ENCODE measurements at places on chromosomes 16 and 17.
A peak's percentile ranks its signal among the peaks of the same experiment; 100 is the strongest.

- no peak for DNase-seq
Observed at GRCh38 chr16:29645694-29646187, 17.3 kb upstream of the SPN start.

- DNase-seq, result no peak
Observed at GRCh38 chr16:49924078-49924477, 68.2 kb upstream of the ZNF423 start.

GRCh38 chr16:48597563-48598387, 12.2 kb downstream of the N4BP1 start:
- DNase-seq, result no peak

DNA sequence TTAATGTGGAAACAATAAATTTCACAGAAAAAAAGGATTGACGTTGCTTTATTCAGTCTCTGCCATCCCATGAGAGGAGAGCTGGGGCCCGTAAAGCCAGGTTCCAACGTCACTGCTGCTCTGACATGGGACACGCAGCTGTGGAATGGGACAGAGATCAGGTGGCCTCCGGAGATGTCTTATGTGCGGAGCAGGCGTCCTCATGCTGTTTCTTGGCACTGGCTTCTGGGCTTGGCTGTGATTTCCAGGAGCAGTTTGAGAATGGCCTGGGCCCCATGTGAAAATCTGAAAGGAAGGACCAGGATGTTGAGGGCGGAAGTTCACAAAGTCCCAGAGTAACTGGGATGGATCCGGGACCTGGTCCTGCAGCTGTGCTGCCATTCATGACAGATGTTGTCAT, 32.4 kb downstream of the NDEL1 start:
- no peak for DNase-seq

- DNase-seq, result no peak
Observed at GRCh38 chr17:33523577-33523981, 230.5 kb upstream of the ASIC2 start.

DNA sequence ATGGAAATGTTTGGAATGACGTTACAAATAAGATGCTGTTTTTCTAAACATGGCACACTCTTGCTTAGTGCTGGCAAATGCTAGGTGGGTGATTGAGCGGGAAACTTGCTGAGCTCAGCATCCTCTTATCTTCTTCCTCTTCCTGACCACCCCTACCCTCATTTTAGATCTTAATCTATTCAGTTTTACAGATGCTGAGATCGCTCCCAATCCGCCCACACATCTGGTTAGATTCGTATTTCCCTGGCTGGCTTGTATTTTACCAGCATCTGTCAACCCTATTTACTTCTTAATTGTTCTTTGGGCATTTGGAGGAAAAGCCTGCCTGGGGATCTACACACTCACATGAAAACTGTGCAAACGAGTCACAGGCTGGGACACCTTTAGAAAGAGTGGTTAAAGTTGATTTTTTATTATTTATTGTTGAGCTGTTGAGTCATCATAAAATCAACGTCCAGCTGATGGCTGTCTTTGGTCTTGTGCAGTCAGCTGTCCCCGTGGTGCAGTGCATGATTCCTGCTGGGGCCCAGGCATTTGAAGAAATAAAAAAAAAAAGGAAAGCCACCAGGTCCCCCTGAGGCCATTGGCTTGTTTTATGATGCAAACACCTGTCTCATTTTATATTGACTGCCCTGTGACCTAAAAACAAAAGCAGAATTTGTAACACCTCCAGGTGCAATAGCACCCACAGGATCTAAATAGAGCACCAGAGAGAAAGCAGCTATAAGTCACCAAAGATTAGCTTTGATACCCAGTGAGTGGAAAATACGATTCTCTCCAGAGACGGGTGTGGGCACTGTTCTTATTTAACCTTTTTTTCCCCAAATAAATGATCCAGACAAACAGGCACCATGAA, 258.6 kb downstream of the HS3ST3B1 start:
- no peak for DNase-seq

DNA sequence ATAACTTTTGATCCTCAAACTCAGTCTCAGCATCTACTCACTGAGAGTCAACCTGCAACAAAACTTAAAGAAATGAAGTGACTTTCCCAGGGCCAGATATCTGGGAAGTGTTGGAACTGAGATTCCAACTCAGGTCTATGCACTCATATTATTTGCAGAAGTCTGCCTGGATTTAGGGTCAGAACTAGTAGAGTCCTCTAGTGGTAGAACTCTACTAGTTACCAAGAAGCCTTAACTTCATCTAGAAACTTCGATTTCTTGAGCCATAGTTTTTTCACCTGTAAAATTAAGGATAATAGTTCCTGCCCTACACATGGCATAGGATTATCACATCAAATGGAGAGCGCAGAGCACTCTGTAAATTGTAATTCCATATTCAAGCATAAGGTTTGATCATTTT, 23.4 kb upstream of the KRT24 start:
- no peak for DNase-seq

DNA sequence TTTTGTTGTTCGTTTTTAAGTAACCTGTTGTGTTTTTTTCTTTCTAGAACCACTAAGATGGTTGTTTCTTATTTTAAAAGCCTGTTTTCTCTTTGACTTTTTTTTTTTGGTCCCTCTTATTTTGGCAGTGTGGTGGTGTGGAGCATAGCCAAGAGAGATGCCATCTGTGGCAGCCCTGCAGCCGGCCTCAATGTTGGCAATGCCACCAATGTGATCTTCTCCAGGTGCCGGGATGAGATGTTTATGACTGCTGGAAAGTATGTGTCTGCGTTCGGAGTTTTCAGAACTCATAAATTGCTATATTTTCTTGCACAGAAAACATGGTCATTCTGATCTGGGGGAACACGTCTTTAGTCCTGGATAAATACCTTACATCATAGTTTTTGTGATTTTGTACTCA, 17.6 kb downstream of the CFAP52 start:
- no peak for DNase-seq

GRCh38 chr17:42067371-42068091, 17.1 kb upstream of the C17orf113 start:
- peak; percentile 73 for DNase-seq

- DNase-seq, result no peak
Observed at GRCh38 chr16:11276896-11277593, 765 bp upstream of the PRM2 start.

GRCh38 chr16:51577621-51578303, 426.7 kb upstream of the SALL1 start:
- DNase-seq, result no peak

DNA sequence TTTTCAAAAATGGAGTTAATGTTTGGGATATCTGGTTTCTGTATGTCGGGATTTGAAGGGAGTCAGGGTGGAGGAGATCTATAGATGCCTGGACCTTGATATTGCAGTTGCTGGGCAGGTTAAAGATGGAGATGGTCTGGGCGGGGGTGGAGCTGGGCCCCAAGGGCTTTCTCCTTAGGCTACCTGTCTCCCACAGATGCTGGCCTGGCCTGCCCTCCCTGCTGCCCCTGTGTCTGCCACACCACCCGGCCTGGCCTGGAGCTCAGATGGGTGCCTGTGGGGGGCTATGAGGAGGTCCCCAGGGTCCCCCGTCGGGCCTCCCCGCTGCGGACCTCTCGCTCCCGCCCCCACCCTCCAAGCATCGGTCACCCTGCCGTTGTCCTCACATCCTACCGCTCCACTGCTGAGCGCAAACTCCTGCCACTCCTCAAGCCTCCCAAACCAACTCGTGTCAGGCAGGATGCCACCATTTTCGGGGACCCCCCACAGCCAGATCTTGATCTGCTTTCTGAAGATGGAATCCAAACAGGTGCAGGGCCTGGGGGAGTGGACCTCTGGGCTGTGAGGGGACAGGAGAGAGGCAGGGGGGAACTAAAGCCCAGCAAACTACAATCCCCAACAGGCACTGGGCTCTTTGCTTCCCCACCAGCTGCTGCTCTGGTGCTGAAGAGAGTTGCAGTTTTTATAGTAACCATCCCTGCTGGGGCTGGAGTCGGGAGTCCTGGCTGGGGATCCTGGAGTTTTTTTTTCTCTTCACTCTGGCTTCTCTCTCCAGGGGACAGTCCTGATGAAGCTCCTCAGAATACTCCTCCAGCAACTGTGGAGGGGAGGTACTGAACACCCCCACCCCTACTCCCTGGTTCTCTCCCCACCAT, 2.9 kb downstream of the ARHGEF15 start:
- DNase-seq, result no peak

DNA sequence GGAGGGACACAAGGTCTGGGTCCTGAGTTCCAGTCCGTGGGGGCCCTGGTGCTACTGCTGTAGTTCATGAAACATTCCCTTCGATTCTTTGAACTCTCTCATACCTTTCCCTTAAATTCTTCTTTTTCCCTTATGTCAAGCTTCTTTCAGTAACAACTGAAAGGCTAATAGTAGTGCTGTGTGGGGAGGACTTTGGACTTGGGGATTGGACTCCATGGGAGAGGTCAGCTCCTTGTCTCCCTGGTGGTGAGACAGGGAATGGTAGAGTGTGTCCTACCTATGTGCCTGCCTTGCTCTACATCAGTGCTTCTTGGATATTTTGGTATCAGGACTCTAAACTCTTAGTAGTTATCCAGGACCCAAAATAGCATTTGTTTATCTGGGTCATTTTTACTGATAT, 628.1 kb downstream of the WWOX start:
- DNase-seq, result no peak

GRCh38 chr17:82810644-82811430, 29.0 kb downstream of the ZNF750 start:
- no peak for DNase-seq

DNA sequence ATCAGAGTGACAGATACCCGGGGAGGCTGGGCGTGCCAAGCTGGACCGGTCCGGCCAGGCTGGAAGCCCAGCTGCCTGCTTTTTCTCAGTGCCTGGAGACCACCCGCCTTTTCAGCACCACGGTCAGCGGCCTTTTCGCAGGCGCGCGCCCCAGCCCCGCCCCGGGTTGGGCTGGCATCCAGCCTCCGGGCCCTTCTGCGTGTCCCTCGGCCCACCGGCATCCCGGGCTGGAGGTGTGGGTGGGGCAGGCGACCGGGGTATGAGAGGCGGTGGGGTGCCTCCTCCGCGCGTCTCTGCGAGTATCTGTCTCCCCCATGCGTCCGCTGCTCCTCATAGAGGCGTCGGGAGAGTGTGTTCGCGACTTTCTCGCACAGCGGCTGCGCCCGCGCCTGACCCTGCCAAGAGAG, 102.5 kb downstream of the MRM1 start:
- DNase-seq, result peak; percentile 54

DNA sequence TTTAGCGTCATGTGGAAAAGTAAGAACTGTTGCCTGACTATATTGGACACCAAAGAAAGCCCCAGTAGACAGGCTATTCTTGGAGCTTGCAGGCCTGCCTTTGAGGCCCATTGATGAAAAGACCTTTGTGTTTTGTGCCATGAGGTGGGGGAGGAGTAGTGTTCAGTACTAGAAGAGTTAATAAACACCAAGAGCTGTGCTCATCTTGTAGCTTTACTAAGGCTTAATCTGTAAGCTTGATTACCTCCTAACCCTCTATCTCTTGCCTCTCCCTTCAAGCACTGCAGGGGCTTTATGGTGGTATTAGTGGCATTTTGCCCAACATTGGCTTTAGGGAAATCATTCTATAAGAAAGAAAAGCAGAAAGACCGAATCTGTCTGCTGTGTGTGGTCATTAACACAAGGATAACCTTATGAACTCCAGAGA, 220.2 kb upstream of the TBX2 start:
- no peak for DNase-seq

- DNase-seq, result no peak
Observed at GRCh38 chr17:14331225-14331981, 30.5 kb downstream of the HS3ST3B1 start.

- DNase-seq, result no peak
Observed at GRCh38 chr17:1033503-1033902, 36.6 kb downstream of the TIMM22 start.

DNA sequence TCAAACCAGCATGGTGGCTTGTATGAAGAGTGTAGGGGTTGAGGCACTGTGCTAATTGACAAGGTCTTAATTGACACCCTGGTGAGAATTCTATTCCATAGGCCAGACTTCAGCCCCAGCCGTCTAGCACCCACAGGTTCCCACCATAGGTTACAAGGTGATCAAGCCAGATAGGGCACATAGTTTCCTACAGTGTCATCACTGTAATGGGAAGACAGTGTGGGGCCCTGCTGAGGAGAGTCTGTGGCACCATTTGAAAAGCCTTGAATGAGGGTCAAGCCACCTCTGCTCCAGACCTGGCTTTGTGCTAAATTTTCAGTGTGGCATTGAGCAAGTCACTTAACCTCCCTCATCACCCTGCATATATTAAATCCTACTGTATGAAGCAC, 36.2 kb downstream of the YPEL2 start:
- no peak for DNase-seq

DNA sequence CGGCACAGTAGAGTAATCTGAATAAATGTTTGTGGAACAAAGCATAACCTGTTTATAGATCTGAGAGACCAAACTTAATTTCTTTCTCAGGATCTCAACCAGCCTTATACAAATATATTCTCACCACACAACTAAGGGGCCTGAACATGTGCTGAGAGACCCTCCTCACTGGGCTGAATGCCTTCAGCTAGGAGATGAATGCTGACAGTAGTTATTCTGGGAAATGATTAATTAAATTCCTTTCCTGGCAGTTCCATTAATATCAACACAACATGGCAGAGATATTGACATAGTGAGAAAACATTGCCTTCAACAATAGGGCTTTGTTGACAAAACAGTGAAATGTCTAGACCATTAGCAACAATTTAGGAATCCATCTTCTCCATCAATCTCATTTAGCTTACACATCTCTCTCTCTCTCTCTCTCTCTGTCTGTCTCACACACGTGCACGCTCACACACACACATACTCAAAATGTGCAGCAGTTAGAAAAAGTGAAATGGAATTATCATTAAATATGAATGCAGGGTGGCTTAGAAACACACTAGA, 780.8 kb upstream of the CDH8 start:
- DNase-seq, result no peak

- DNase-seq, result no peak
Observed at GRCh38 chr16:49675413-49675812, 180.5 kb downstream of the ZNF423 start.

- no peak for DNase-seq
Observed at GRCh38 chr17:18240449-18240848, 15.0 kb downstream of the LLGL1 start.

DNA sequence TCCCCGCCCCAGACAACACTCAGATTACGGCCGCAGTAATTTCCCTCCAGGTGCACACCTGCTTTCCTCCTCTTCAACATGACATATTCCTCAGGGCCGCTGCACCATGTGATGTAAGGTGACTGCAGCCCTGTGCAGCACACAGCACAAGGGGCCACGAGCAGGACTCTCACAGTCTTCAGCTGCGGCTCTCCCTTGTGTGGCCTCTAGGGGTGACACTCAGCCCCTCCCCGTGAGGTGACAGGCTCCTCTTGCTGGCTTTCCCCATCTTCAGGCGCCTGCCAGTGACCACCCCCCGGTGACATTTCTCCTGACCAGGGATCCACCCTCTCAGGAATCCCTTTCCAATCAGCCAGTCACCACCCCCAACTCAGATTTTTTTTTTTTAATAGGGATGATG, 31.3 kb upstream of the ABCC3 start:
- no peak for DNase-seq

Measured in stimulated activated CD4-positive, alpha-beta T cell treated with anti-CD3 and anti-CD28 coated beads, Interleukin-12 subunit alpha, Interleukin-12 subunit beta, amount 100 ng/mL, for 4 hours (primary cell).